Stimulated activated CD4-positive, alpha-beta T cell treated with anti-CD3 and anti-CD28 coated beads, Interleukin-4, amount 100 ng/mL, for 1 hour (primary cell): ENCODE measurements at places on chromosomes 1 and 21.

DNA sequence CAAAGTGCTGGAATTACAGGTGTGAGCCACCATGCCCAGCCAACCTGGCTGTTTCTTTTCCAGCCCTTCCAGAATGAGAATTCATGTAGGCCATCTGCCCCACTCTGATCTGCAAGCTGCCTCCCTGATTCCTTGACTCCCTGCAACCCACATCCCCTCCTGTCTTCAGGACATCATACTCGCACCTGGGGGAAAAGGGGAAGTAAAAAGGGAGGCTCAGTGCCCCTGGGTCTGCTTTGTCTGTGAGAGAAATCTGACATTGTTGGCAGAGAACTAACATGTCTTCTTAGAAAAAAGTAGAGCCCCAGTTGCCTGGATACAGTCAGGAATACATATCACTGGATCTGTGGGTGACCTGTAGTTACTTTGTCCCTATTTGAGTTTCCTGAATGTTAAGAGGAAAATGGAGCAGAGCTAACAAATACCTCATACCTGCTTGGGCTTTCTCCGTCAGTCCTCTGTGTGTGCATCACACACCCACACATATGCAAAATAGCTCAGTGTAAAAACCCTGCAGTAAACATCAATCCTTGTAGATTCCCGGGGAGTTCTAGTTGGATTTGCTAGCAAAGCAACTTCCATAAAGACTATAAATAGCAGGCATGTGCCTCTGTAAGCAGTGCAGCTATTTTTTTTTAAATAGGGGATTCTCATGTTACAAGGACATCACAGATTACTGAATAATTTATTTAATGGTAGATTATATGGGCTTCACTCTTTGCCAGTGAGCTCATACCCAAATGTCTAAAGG lies 62.9 kb downstream of the TEX35 start:
- no peak for DNase-seq

- DNase-seq: no peak
Measured at GRCh38 chr1:173601588-173601987, 1.3 kb downstream of the SLC9C2 start.

DNA sequence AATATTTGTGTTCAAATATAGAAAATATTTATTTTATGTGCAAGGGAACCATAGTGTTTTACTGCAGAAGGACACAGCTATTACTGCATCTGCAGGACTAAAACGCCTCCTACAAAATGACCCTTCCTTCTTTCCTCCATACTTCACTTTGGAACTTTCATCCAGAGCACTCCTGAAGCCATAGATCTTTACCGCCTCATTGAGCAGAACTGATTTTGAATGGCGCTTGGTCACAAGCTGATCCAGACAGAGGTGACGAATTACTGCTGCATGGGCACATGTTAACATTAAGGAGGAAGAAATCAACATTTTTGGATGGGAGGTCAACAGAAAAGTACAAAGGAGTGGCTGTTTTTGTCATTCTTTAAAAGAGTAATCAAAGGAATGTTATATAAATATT lies 931.6 kb downstream of the NCAM2 start:
- DNase-seq: no peak

- no peak for DNase-seq
Measured at GRCh38 chr1:208892147-208892546, 648.0 kb upstream of the PLXNA2 start.

- DNase-seq: no peak
Measured at GRCh38 chr1:27074175-27074780, 61.6 kb upstream of the TENT5B start.

DNA sequence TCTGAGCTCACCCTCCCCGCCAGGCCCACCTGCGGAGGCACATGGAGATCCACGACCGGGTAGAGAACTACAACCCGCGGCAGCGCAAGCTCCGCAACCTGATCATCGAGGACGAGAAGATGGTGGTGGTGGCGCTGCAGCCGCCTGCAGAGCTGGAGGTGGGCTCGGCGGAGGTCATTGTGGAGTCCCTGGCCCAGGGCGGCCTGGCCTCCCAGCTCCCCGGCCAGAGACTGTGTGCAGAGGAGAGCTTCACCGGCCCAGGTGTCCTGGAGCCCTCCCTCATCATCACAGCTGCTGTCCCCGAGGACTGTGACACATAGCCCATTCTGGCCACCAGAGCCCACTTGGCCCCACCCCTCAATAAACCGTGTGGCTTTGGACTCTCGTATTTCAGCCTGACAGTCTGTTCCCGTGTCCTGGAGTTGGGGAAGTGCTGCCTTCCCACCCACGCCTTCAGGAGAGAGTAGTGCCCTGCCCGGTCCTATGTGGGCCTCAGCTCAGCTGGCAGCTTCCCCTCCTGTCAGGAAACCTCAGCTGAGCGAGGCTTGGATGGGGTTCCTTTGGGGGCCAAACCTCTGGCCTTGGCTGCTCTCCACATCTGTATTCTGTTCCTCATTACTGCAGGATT lies 9.2 kb downstream of the ZBTB48 start:
- no peak for DNase-seq

DNA sequence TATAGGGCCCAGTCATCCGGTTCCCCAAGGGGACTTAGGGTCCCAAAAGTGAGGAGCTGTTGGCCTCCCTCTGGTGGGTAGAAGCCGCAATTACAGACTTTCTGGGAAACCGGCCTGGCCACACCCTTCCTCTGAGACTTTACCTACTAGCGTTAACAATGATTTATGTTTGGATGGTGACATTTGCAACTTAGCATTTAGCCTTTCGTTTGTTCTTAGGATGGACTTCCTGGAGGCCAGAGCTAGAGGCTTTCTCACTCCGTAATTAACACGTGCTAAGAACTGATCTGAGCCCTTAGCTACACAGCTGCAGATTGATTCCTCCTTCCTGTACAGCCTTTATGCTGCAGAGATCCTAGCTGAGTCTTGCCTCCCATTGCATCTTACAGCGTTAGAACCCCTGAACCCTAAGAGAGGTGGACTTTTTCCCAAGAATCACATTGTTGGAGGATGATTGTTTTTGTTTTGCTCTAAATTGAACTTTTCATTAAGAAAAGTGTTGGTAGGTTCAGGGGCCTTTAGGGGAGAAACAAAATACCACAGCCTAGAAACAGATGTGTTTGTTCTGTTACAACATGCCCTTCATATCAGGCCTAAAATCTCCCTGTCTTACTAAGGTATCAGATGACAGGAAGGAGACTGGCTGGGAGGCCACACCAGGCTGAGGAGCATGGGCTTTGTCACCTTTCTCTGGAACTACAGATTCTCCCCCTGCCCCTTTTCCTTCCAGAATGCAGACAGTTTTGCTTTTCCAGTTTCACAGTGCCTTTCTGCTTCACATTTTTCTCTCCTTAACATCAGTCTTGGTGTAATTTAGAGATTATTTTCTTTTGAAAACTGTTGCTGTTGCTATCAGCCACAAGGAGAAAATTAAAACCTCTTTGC lies 1.9 kb downstream of the S100A11 start:
- peak; percentile 60 for DNase-seq

DNA sequence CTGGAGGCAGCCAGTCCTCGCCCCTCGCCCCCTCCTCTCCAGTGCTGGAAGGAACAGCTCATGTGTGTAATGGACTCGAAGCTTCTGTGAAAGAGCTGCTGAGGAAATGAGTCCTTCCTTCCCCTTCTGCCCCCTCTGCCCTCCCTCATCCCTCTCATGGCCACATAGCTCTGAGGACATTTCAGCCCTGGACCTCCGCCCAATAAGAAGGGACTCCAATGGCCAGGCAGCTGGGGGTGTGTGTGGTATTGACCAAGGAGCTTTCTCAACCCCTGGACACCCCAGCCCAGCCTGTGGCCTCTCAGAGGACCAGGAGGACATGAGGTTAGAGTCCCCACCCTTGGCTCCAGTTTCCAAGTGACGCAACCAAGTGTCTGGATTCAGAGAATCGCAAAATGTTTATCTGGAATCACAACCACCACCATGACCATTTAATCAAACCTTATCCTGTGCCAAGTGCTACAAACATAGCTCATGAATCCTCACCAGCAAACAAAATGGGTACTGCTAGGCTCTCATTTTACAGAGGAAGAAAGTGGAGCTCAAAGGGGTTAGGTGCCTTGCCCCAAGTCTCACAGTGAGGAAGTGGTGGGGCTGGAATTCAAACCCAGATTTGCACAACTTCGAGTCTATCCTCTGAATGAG lies 47.8 kb upstream of the ECE1 start:
- no peak for DNase-seq
